ENCODE measurements at places on chromosomes 5 and 9.
A peak's percentile ranks its signal among the peaks of the same experiment; 100 is the strongest.

DNA sequence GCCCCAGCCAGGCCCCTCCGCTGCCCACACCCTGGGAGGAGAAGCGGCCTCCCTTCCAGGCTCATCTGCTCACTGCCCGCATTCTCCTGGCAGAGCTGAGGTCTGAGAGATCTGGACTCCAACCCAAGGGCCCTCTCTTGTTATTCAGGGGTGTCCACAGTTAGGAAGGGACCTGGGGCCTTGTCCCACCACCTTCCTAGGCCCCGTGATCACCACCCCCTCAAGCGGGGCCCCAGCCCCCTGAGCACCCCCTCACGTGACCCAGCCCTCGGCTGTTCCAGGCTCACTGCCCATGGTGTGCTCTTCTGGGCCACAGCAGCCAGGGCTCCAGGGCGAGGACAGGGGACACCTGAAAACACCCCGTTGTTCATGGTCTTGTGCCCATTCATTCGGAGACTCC lies 48.7 kb downstream of the NEURL1B start:
- no peak for DNase-seq

DNA sequence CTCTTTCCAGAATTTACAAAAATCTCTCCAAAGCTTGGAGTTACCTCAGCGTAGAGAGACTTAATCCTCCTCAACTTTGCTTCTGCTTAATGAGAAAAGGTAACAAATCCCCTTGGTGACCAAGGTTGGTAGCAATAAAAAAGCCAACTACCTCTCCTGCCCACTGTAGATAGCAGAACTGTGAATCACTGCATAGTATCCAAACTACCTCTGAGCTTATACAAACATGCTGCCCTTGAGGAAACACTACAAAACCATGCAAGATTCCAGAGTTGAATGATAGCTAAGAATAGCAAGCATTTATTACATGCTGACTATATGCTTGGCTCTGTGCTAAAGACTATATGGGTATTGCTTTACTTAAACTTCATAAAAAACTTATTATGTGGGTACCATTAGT lies 2.8 kb upstream of the ADAMTS12 start:
- DNase-seq = no peak

- DNase-seq = no peak
Measured at GRCh38 chr9:89213396-89213880, 34.8 kb upstream of the SHC3 start.

DNA sequence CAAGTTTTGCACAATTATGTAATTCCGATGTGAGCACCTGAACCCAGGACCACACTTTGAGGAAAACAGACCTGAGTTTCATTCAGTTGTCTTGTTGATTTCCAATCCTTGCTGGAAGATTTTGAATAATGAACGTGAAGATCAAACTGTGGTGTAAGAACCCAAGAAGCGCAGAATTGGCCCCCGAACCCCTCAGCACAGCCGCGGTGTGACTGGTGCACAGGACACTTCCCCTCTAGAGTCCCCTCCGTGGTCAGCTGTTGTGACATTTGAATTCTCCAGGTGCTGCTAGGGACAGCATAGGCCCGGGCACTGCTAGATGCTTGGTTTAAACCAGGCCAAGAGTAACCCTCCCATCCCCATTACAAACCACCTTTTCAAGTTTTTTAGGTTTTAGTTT lies 1.7 kb downstream of the BRD3OS start:
- no peak for DNase-seq

DNA sequence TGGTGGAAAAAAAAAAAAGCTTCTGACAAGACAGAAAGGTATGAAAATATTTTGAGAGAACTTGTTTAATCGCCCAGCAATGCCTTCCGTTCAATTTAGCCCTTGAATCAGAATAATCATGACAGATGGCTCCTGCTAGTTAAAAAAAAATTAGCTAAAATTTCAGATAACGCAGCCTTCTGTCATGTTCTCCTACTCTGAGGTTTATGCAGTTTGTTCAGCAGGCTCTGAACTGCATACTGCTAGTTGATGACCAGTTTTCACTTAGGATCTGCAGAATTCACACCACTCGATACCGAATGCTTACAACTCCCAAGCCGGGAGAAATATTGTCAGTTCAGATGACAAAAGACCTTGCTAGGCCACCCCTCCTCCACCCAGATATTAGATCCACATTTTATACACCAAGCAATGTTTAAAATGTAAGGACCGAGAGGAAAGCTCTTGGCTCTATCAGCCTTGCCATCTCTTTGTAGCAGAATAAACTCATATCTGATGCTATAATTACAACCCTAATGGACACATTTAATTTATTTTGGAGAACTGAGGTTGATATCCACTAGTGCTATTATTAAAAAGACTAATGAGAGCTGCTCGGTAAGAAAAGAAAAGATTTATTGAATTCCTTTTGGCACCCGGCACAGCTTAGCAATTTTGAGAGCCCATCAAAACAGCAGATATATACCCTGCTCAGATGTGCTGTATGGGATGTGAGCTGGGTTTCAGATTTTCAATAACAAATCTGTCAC lies 322.8 kb downstream of the GLIS3 start:
- no peak for DNase-seq

GRCh38 chr5:173886150-173886549 lies 2.0 kb upstream of the CPEB4 start:
- DNase-seq = no peak

DNA sequence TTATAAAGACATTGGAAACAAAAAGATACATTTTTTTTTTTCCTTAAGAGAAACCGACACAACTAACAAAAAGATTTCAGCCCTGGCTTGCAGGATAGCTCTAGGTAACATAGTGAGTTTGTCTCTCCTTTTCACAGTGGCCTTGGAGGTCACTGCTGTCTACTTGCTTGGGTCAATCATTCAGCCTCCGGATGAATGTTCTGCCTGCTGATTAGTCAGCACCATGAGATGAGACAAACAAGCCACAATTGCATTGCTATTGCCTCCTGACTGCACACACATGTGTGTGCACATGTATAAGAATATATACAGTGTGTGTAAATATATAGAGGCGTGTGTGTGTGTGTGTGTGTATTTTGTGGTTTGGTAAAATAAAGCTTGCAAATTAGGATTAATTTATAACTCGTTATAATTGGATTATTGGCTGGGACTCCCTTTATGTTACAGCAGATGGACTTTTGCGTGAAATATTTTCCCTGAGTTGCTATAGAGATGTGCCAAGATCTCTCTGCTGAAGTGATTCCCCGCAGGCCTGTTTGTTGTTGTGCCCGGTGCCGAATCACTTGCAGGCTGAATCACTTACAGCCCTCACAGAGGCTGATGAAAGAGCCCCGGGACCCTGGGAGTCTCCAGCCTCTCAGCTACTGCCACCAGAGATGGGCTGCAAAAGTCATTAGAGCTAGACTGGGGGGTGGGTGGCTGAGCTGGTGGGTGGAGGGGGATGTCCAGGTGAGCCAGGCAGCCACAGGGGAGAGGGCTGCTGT lies 161.2 kb downstream of the FGF18 start:
- DNase-seq = no peak

DNA sequence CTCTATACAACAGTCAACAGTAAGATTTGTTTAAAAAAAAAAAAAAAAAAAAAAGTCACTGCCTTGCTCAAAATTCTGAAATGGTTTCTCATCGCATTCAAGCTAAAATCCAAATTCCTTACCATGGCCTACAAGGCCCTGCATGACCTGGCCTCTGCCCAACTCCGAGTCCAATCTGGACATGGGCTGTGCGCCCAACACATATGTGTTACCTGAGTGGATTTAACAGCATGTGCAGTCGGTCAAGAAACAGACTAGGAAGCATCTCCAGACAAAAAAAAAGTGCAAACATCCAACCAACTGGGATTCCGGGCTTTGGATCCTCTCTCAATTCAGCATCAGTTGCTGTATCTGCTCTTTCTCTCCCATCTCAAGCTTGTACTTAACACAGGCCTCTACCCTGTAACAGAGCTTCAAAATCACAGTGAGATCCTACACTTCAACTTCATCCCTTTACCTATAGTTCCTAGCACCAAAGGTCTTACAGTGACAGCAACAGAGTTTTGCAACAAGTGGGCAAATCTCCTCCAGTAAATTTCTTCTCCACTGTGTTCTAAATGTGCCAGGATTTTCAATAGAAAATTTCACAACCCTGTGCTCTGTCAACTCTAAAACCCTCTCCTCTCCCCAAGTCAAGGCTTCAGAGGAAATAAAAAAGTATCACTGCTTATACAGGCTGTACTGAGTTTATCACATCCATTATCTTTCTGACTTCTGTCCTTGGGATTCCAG lies 19.6 kb downstream of the ZNF608 start:
- no peak for DNase-seq

DNA sequence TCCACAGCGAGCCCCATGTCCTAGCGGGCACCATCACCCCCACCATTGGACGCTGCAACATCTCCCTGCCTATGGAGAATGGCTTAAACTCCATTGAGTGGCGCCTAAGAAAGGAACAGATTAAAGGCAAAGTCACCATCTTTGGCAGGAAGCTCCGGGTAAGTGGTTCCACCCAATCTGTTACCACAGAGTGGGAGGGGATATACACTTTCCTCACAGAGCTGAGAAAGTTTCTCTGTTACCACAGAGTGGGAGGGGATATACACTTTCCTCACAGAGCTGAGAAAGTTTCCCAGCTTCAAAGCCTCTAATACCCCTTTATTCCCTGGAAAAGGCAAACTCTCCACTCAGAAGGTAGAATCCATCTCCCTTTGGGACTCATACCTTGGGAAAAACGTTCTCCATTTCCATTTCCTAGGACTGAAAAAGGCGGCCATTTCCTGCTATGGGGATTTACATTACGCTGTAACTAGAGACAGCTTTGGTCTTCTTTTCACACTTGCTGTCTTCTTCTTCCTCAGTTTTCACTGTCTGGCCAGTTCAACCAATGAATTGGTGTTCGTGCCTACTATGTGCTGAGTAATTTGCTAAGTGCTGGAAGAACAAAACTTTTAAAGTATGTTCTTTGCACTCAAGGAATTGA lies 63.4 kb upstream of the WWC1 start:
- DNase-seq = peak; percentile 58

DNA sequence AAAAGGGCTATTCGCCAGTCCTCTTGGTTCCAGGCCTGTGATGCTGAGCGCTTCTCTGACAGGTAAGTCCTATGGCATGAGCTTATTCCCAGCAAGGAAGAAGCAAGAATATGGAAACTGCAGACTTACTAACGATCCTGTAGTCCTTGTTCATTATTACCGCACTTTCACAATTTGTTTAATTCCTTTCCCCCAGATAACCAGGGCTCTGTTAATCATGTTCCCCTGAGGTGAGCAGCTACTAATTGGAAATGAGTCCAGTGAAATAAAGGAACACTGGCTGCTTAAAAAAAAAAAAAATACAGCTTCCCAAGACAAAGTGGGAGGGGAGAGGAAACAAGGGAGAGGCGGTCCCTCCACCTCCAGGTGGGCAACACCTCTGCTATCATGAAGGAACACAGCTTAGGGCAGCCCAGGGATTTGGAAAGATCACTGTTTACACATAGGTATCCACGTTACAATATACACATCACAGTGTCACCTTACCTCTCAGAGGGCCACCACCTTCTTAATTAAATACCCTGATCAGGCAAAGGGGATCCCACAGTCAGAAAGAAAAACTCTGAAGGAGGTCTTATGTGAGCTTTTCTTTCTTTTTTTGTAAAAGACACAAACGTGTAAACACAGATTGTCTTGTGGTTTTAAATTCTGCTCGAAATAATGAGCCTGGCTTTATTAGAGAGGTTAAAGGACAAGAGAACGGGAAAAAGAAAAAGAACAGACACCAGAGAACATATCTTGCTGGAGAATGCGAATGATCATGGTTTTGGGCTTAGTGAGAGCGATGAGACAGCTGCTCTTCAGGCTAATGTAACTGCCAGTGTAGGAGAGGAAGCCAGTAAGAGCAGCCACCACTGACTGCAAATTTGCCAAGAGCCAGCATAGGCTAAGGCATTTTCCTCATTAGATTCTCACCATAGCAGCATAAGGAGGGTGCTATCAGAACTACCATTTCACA lies 258.6 kb downstream of the CRB2 start:
- DNase-seq = no peak

DNA sequence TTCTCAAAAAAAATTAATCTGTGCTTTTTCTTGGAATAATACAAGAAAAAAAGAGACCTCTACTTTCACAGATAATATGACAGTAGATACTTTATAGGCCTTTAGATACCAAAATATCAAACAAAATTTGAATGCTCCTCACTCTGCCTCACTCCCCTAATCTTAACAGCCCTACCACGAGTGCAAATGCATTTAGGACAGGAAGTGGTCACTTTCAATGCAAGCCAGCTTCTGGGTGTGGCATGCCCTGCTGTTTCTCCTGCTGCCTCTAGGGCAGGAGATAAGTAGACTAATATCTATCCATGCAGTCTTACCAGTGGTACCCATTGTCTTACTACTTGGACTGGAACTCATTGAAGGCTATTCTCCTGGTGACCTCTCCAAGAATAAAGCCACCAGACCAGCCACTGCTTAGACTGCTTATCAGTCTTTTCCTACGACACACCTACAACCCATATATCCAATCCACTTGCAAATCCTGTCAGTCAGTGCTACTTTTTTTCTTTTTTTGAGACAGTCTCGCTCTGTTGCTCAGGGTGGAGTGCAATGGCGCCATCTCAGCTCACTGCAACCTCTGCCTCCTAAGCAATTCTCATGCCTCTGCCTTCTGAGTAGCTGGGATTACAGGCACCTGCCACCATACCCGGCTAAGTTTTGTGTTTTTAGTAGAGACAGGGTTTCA lies 23.0 kb downstream of the FRRS1L start:
- peak; percentile 4 for DNase-seq

GRCh38 chr9:137759649-137760321 lies 117.8 kb upstream of the CACNA1B start:
- DNase-seq = no peak

GRCh38 chr5:73826301-73827105 lies 200.5 kb downstream of the ARHGEF28 start:
- DNase-seq = no peak

GRCh38 chr9:120484162-120484561 lies 95.8 kb downstream of the CDK5RAP2 start:
- no peak for DNase-seq

GRCh38 chr9:3879315-3879714 lies 353.5 kb upstream of the RFX3 start:
- no peak for DNase-seq

DNA sequence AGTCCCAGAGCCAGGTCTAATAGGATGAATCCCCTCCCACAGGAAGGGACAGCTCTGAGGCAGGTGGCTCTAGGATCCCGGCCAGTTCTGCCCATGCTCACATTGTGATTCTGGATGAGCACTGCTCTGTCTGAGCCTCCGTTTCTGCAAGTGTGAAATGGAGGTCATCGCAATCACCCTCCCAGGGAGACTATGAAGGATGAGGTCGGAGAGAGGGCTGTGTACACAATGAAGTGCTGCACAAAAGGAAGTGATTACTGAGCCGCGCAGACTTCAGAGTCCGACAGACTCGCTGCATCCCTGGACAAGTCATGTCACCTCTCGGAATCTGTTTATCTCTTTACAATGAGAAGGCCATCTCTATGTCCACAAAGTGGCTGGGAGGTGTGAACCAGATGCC lies 21.7 kb downstream of the LHX6 start:
- no peak for DNase-seq

Measured in stimulated activated CD4-positive, alpha-beta T cell treated with anti-CD3 and anti-CD28 coated beads, Interleukin-12 subunit alpha, Interleukin-12 subunit beta, amount 100 ng/mL, for 48 hours (primary cell).